Activated CD8-positive, alpha-beta T cell treated with anti-CD3 and anti-CD28 coated beads, Interleukin-2, amount 10 ng/mL, durations not matched to agents 7 days and 5 days (primary cell): ENCODE measurements at places on chromosomes 11 and 22. TPM values are rescaled to one million over a fixed set of nuclear protein-coding genes. Genes with fewer than 3 reads are reported as not detected.

MS4A7 gene
- total RNA-seq = not detected

LGALS12 gene
- not detected for total RNA-seq

MRGPRF gene
- total RNA-seq = not detected

APOBEC3C gene
- total RNA-seq = 147 TPM

- peaks cover 4% of the 10 kb centered on the region for H3K27me3 ChIP-seq
- H3K27ac ChIP-seq = no peak overlapping the region
- H3K36me3 ChIP-seq = no peaks in the 10 kb centered on the region
- no peak overlapping the region for H3K4me3 ChIP-seq
- no peaks in the 10 kb centered on the region for H3K4me1 ChIP-seq
- no peak for DNase-seq
These were observed 9.3 kb downstream of the CELSR1 start for GRCh38 chr22:46528121-46528610.

DNA sequence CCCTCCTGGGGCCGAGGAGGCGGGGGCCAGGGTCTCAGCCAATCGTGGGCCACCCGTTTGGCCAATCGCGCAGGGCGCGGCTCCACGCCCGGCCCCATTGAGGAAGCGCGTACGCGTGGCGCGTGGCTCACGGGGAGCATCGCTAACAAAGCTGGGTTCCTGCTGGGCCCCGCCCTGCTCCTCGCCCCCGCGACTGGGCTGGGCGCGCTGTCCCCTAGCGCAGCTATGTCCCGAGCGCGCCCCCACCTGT is 614 bp upstream of the ASCL2 start:
- peaks cover 28% of the 10 kb centered on the region for H3K4me1 ChIP-seq
- DNase-seq = no peak
- peaks cover 32% of the 10 kb centered on the region for H3K27me3 ChIP-seq
- no peak overlapping the region for H3K27ac ChIP-seq
- H3K36me3 ChIP-seq = no peaks in the 10 kb centered on the region

DNA sequence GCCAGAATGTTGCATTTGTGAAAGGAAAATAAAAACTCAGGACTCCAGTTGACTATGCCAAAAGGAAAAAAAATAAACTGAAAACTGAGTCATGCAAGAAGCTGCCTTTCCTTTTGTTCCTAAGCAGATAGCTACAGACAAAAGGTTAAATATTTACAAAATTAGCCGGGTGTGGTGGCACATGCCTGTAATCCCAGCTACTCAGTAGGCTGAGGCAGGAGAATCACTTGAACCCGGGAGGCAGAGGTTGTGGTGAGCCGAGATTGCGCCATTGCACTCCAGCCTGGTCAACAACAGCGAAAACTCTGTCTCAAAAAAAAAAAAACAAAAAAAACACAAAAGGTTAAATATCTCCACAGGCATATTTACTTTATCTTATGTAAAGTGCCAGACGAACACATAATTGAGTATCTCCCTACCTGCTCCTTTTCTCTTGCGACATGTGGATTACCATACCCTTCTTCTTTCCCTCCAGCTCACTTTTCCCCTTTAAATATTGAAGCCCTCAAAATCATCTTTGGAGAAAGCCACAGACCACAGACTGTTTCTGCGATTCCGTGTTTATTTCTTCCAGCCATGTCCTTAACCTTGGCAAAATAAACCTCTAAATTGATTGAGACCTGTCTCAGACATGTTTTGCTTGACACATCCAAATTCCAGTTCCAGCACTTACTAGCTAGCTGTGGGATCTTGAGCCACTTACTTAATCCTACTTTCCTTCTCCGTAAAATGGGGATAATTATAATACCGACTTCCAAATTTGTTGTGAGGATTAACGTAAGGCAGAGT is 2.3 kb upstream of the SMPD1 start:
- H3K36me3 ChIP-seq = peaks cover 17% of the 10 kb centered on the region
- H3K27me3 ChIP-seq = peaks cover 4% of the 10 kb centered on the region
- DNase-seq = no peak
- no peak overlapping the region for H3K4me3 ChIP-seq

GRCh38 chr11:86978756-86979608 is 23.8 kb upstream of the FZD4 start:
- no peak overlapping the region for H3K27ac ChIP-seq
- H3K36me3 ChIP-seq = no peaks in the 10 kb centered on the region
- peaks cover 5% of the 10 kb centered on the region for H3K27me3 ChIP-seq
- H3K4me3 ChIP-seq = no peak overlapping the region

DNA sequence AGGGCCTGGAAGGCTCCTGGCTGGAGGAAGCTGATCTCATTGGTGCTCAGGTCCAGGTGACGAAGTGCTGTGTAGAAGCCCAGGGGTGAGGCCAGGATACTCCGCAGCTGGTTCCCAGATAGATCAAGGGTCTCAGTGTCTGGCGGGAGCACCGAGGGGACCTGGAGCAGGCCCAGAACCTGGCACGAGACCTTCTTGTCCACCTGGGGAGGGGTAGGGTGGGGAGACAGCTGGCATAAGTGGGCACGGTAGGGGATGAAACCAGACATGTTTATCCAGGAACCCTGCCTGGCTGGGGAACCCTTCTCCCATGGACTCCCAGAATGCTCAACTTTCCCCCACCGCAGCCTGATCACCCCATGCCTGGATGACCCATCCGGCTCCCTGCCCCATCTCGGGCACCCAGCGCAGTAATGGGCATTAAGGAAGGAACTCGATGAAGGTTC is 9.2 kb downstream of the LRRC32 start:
- no peak for DNase-seq
- H3K27me3 ChIP-seq = no peaks in the 10 kb centered on the region
- no peak overlapping the region for H3K4me3 ChIP-seq

DNA sequence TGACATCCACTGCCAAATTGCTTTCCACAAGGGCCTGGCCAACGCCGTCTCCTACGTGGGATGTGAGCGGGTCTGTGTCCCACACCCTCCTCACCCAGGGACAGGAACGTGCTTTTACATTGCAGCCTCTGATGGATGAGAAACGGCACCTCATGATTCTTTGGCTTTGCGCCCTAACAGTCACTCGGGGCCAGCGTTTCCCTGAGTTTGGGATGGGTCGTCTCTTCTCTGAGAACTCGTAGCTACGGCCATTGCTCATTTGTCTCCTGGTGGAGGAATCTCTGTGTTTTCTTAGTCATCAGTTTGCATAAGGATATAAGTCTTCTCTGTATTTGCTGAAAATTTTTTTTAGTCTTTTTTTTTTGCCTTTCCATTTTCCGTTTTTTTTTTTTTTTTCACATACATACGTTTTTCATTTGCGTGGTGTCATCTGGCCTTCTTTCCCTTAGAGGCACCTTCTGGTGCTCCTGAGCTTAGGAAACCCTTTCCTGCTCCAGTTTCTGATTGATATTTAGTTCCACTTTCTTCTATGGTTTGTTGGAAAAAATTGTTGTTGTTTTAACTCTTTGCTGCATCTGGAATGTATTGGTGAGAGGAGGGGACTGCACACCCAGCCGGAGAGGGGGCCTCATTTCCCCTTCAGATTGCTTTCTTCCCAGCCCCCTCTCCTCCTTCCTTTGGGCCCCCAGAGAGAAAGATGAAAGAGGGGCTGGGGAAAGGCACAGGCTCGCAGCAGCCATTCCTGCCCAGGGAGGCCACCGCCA is 12.0 kb downstream of the TNNT3 start:
- no peak for DNase-seq
- H3K36me3 ChIP-seq = no peaks in the 10 kb centered on the region
- no peak overlapping the region for H3K4me3 ChIP-seq
- peaks cover 5% of the 10 kb centered on the region for H3K27me3 ChIP-seq
- H3K4me1 ChIP-seq = peaks cover 2% of the 10 kb centered on the region

- H3K27me3 ChIP-seq = no peaks in the 10 kb centered on the region
- DNase-seq = no peak
- H3K27ac ChIP-seq = no peak overlapping the region
- H3K4me3 ChIP-seq = no peak overlapping the region
These were observed 62.5 kb downstream of the SLC22A12 start for GRCh38 chr11:64653388-64653973.

- H3K27me3 ChIP-seq = peaks cover 33% of the 10 kb centered on the region
- no peak overlapping the region for H3K4me3 ChIP-seq
- no peak for DNase-seq
- H3K36me3 ChIP-seq = no peaks in the 10 kb centered on the region
- H3K4me1 ChIP-seq = peaks cover 24% of the 10 kb centered on the region
- H3K27ac ChIP-seq = peak overlapping the region; percentile 55
These were observed 3.3 kb upstream of the SHISA8 start for GRCh38 chr22:41917903-41918791.

DNA sequence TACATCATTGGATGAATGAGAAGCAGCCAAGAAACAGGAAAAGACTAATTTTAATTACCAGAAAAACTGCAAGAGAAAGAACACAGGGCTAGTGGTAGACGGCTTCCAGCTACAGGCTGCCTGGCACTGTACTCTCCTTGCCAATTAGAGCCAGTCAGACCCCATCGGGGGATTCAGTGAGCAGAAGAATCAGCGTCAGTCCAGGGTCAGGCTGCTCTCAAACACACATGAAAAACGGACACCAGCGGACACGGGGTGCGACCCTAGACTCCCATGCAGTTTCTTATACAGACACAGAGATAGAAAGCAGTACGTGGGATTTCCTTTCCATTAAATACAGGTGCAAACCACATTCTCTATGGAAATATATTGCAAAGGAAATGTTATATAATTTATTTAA is 1.1 kb upstream of the CNTN5 start:
- no peak for DNase-seq
- H3K4me3 ChIP-seq = no peak overlapping the region
- peaks cover 6% of the 10 kb centered on the region for H3K4me1 ChIP-seq
- peaks cover 20% of the 10 kb centered on the region for H3K27me3 ChIP-seq

DNA sequence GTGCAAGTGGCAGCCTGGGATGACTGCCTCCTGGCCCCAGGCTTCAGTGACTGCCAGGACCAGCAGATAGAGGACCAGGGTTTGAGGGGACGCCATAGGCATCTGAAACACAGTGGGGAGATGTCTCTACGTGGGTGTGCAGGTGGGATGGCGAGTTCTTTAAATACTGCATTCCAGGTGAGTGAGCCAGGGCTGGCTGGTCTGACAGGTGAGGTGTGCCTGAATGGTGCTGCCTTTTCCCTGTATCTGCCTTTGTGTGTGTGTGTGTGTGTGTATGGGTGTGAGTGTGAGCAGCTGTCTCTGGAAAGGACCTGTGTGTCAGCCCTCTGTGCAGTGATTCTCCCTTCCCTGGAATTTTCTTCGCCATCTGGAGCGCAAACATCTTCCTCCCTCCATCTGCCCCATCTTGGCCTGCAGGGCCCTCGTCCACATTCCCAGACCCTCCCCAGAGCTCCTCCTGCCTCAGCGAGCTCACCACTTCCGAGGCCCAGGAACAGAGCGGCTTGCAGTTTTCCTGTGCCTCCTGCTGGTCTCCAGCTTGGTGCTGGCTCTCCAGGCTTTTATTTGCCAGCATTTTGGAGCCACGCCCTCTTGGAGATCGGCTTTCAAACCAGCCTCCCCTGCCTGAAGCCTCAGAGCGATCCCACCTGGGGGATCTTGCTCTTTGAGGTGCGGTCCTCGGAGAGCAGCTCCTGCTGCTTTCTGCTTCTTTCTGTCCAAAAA is at the start of gene GPHA2:
TSS of gene GPHA2 (minus strand) at position 535 of the 723 bp plus-strand sequence. CDS start at position 102, 433 bp downstream.
- no peak within 1 kb of the TSS for H3K4me3 ChIP-seq
- H3K36me3 ChIP-seq = peaks cover 10% of the 10 kb centered on the region
- DNase-seq = no peak
- no peaks in the 10 kb centered on the region for H3K27me3 ChIP-seq
- H3K27ac ChIP-seq = no peak within 1 kb of the TSS
- H3K4me1 ChIP-seq = no peaks in the 10 kb centered on the region

DNA sequence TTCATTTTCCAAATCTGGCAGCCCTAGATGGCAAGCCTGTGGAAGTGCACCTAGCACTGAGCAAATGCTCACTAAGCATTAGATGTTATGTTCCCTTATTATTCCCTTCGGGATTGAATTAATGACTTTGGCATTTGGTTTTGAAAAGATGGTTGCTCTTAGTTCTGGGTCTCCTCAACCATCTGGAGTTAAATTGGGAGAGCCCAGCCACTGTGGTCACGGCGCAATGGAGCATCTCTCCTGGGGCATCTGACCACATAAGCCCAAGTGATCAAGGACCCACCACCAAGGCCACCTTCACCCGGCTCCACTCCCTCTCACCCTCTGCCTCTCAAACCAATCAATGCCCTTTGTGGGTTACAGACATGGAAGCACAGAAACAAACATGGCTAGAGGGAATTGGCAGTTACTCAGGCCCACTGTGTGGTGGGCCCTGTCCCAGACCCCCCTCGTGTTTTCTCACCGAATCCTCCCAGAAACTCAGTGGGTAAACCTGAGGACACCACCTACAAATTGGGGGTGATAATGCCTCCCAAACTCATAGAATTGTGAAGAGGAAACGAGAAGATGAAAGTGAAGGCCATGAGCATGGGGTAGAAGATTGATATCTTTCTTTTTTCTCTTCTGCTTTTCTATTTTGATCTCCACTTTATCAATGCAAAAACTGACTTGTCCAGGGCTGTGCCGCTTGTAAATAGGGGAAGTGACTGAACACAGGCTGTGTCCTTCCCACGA is 52.2 kb downstream of the IRAG1 start:
- no peak for DNase-seq
- H3K4me1 ChIP-seq = no peaks in the 10 kb centered on the region
- H3K4me3 ChIP-seq = no peak overlapping the region
- no peak overlapping the region for H3K27ac ChIP-seq
- peaks cover 10% of the 10 kb centered on the region for H3K27me3 ChIP-seq

DNA sequence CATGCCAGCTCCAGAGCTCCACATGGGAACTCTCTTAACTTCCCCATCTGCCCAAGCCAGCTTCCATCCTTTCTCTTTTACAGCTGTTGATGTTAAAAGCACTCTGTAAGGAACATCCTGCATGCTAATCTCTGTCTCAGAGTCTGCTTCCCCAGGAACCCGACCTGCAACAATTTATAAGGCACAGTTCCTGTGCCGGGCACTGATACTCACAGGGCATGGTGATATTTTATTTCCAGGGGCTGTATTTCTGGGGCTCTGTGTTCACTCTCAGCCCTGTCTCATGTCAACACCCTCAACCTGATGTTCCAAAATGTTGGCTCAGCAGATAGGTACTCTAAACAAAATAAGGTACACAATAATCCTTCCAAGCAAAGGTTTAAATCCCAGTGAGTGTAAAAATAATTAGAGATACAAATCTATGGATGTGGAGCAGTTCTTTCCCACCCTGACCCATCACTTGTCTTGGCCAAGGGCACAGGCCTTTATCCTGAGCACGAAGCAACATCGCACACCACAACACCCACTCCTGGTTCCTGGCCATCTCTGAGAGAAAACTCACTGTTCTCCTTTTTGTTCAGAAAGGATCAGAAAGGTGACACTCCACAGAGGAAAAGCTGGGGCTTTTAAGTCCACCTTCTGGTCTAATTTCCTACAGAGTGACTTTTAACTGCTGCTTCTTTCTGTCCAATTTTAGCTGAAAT is 44.8 kb upstream of the C11orf87 start:
- H3K36me3 ChIP-seq = no peaks in the 10 kb centered on the region
- H3K4me1 ChIP-seq = no peaks in the 10 kb centered on the region
- no peaks in the 10 kb centered on the region for H3K27me3 ChIP-seq
- H3K27ac ChIP-seq = no peak overlapping the region
- H3K4me3 ChIP-seq = no peak overlapping the region
- DNase-seq = no peak
